ENCODE measurements at places on chromosomes 7 and 10.

GRCh38 chr10:124694481-124695220, 49.5 kb downstream of the FAM53B start:
- DNase-seq = no peak

DNA sequence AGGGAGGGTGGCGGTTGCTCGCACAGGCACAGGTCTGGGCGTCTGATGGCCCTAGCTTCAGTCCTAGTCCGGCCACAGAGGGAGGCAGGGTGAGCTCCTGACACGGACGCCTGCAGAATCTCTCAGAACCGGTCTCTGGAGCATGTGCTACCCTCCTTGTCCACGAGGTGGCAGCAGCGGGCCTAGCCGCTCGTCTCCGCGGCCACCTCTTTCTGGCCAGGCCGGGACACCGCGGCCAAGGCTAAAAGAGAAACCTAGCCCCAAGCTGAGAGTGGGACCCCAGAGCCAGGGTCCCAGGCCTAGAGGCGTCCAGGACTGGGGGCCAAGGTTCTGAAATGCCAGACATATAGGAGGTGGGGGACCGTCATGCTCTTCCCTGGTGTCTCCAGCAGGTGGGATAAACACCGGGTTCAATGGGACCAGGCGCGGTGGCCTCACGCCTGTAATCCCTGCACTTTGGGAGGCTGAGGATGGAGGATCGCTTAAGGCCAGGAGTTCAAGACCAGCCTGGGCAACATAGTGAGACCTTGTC, 3.2 kb upstream of the LAT2 start:
- no peak for DNase-seq

- no peak for DNase-seq
These were observed 22.7 kb downstream of the BPGM start for GRCh38 chr7:134669388-134669787.

GRCh38 chr10:85648279-85648754, 718.3 kb downstream of the GRID1 start:
- no peak for DNase-seq

DNA sequence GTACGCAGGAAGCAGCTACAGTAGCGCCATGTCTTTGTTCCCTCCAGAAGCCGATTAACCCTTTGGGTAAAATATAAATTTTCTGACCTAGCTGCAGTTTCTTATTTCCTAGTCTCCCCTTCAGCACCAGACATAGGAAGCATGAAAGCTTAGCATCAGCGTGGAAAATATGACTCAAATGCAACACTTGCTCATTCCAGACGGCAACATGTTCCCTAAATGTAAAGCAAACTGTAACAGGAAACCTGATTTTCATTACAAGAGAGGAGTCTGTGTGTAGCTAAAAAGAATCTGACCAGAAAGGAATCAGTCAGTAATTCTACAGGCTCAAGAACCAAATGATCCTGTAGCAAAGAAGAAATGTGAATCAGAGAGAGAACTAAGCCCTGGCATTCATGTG, 219.2 kb downstream of the C7orf25 start:
- no peak for DNase-seq

DNA sequence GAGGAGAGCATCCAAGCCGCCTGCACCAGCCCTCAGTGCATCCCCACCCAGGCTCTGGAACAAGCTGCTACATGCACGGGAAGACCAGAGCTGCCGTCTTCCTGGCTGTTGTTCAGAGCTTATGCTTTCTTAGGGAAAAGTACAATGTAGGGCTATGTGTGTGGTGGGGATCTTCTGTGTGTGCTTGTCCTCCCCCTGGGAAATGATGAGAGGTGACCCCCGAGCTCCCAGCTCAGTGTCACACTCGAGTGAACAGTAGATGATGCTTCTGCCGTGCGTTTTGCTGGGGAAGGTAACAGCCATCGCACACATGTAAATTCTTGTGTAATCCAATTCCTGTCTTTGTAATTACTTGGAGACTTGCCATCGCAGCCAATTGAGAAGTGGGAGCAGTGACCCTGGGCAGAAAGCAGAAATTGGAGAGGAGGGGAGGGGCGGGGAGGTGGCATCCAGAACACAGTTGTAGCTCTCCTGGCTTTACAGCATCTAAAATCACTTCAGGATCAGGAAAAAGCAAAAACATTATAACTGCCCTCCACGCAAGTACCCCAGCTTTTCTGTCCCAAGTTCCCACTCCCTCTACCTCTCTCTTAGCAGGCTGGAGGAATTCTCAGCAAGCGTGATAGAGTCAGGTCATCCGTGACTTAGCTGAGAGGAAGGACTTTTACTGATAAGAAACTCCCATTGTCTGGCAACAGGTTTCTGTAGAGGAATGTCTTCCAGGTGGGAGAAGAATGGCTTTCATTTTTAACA, 149.6 kb downstream of the TCF7L2 start:
- DNase-seq = no peak

DNA sequence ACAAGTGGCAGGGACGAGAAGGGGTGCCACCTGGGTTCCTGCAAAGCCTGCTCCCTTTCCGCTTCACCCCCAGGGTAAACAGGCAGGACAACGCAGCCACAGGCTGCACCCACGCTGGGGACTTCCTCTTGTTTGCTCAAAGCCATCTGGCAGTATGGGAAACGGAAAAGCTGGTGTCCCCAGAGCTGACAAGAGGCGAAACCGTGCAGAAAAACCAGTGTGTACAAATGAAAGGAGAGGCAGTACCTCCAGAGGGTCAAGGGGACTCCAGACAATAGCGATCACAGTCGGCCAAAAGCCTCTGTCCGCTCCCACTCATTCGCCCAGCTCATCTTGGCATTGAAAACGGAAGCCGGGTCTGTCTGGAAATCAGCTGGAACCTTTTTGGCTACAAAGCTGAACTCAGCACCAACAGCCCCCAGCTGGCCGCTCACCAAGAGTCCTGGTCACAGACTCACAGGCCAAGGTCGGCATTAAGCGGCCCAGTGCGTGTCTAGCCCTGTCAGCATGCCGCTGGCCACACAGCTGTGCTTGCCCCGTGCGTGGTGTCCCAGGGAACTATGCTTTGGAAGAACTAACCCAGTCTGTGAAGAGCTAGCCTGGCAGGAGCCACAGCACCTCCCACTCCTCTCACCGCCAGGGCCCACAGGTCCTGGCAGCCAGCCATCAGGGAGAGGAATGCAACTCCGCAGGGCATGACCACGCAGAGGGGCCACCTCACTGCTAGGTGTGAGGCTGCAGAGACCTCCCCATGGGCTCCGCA, 10.4 kb downstream of the TNS3 start:
- DNase-seq = no peak

DNA sequence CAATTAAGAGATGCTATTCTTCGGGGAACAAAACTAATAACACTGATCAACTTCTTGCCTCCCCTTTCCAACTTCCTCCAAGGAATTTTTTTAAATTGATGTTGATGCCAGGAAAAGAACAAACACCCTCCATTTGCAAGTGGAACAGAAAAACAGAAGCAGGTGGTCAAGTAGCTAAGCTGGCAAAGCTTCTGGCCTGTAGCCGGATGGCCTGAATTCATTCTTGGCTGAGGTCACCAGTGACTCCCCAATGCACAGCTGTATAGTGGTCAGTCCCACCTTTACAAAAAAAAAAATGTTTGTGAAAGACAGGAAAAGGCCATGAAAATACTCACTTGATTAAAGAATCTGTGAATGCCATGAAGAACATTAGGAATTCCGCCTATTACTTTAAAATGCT, 39.1 kb downstream of the DOCK4 start:
- no peak for DNase-seq

DNA sequence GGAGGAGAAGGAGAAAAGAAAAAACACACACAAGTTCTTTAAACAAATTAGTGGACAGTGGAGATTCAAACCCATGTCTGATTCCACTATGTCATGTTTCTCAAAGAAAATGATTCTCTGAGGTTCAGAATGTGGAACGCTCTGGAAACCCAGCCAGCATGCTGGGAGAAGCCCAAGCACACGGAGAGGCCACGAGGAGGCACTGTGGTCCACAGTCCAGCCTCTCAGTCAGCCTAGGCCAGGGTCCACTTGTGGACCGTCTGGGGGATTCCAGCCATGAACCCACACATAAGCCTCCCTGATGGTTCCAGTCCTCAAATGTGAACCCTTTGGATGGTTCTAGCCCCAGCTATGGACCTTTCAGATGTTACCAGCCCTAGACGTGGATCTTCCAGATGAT, 73.4 kb downstream of the CAV1 start:
- DNase-seq = no peak

GRCh38 chr10:6487920-6488319, 92.2 kb downstream of the PRKCQ start:
- no peak for DNase-seq

- DNase-seq = no peak
These were observed 236.2 kb upstream of the KLF14 start for GRCh38 chr7:130970196-130970595.

DNA sequence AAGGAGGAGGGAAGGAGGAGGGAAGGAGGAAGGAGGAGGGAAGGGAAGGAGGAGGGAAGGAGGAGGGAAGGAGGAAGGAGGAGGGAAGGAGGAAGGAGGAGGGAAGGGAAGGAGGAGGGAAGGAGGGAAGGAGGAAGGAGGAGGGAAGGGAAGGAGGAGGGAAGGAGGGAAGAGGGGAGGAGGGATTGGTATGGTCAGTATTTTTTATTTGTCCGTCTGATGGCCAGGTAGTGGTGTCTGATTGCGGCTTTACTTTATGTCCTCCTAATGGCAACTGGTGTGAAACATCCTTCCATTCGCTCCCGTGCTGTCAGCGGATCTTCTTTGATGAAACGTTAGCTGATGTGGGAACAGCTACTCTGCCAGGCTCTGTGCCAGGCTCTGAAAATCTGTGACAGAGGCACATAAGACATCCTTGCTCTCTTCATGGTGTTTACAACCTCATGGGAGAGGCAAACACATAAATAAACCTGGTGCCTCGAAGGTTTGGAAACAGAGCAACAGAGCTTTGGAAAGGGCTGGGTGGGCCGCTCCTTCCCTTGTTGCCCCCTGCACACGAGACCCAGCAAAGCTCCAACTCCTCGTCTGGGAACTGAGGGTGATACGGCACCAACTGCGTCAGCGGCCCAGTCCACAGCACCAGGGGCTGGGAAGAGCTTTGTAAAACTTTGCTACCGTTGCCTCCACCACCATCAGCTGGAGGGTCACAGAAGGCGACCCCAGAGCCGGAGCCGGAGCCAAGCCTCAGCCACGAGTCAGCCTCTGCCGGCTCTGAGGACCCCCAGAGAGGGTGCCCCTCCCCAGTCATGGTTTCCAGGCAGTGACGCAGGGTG, 40.3 kb downstream of the PDGFA start:
- no peak for DNase-seq

DNA sequence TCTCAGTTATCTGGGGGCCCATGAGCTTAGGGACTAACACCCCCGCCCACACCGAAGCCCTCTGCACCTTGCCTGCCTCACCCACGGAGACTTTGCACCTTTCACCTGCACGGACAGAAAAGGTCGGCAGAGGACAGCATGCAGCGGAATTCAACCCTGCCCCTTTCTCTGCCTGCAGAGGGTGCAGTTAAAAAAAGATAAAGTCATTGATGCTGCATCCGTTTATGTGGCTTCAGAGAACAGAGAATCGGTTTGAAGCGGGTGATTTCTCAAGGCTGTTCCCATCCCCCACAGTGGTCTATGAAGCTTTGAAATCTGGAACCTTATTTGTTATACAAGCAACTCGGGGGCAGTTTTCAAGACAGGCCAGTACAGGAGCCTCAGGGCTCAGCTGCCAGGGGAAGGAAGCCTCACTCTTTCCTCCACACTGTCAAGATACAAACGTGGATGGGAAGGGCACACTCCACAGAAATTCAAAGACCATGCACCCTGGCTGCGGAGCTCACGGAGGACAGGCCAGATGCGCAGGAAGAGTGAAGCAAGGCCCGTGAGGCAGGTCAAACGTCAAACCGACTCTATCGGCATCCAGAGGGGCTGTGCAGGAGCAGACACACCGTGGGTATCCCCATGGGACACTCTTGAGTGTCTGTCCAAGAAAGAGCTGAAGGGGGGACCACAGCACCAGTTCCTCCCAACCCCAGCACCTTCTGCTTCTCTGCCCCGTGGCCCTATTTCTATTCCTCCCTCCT, 66.3 kb downstream of the INSIG1 start:
- DNase-seq = no peak

GRCh38 chr10:101839416-101840063, 4.1 kb downstream of the KCNIP2 start:
- DNase-seq = no peak

DNA sequence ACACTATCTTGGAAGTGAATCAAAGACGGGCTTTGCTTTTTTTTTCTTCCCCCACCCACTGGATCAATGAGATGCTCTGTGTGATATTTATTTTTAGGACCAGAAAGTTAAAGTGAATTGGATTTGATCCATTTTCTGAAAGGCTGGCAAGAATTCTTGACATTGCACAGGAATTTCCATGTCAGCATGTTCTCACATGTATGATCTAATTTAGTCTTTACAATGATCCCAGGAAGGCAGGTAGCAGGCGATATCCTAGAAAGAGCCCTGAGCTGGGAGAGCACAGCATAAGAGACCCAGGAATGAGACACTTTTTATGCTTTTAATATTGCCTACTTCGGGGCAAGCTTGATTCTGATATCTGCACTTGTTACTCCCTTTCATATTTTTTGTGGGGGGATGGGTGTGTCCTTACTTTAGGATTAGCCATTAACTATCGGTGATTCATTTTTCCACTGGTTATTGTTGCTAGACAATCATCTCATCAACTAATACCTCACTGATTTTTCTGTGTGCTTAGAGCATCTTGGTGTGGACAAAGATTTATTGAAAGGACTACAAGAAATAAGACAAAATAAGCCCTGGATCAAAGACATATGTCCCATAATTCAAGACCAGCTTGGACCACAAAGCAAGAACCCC, 58.1 kb downstream of the NRP1 start:
- no peak for DNase-seq

DNA sequence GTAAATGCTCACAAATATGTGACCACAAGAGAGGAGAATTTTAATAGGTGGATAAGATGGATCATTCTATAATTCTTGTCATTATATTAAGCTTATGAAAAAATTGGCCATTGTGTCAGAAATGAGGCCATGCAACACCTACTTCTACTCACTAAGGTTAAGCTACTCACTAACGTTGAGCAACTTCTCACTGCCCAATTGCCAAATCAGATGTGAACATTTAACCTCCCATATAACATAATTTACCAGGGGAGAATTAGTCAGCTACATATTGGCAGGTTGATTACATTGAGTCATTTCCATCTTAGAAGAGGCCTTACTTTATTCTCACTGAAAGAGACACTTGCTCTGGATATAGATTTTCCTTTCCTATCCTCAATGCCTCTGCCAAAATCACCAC, 211.2 kb upstream of the DGKB start:
- no peak for DNase-seq

- no peak for DNase-seq
These were observed 23.5 kb upstream of the CHST15 start for GRCh38 chr10:124116771-124117510.

GRCh38 chr10:119020627-119020946, 8.9 kb upstream of the NANOS1 start:
- DNase-seq = no peak

DNA sequence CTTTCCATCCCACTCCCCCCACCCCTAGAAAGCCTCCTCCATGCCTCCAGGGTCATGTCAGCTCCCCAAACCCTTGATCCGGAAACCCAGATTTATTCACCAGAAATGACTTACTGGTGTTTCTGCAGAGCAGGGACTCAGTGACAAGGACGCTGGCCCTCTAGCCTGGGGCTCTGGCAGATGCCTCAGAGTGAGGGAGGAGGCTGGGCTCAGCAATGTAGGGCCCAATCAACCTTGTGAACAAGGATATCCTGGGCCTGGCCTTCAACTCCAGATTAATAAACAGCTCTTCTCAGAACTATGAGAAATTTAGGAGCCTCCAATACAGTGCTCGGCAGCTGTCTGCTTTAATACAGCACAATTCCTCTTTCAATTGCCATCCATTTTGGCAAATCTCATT, at the start of gene MBL2:
Gene MBL2 (minus strand): TSS at position 162 of the 400 bp plus-strand sequence. CDS start 1,149 bp downstream, outside the sequence.
- no peak for DNase-seq

- DNase-seq = no peak
These were observed 67.5 kb downstream of the CHST15 start for GRCh38 chr10:124025660-124026588.

GRCh38 chr10:6516281-6516928, 63.7 kb downstream of the PRKCQ start:
- no peak for DNase-seq
